ENCODE measurements at places on chromosomes 7 and 10. TPM values are rescaled to one million over a fixed set of nuclear protein-coding genes. Genes with fewer than 3 reads are reported as not detected.

DNA sequence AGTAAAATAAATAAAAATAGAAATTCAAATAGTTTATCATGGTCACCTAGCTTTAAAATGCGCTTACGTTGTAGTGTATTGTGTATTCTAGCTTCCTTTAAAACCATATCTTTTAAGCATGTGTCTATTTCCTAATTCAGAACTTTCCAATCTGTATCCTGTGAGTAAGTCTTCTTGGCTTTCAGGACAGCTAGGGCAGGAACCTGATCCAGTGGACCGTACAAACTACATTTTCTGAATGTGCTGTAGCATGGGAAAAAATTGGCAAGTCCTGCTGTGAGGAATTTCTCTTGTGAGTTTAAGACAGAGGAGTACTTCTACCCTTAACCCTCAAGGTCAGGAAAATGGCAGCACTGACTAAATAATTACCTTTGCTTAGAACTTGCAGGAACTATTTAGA, 12.1 kb downstream of the OPN1SW start:
- no peak for DNase-seq

GRCh38 chr7:82624337-82624736, 180.8 kb upstream of the CACNA2D1 start:
- DNase-seq, result no peak

The TMEM273 gene
- polyA plus RNA-seq, result 2.1 TPM

DNA sequence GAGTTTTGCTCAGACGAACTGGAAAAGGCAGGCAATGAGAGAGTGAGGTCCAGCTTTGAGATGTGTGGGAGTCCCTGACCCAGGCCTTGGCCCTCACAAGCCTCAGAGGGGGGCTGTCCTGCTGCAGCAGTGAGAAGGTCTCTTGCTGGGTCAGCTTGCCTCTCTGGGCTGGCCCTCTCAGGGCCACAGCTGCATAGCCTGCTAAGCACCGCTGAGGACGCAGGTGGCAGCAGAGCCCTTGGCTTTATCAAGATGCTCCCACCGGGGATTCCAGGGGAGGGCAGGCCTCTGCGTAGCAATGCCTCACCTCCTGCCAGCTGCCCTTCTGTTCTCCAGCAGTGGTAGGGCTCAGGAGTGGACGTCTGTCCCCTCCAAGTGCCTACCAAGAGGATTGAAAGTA, 128.7 kb downstream of the COBL start:
- peak; percentile 4 for DNase-seq

DNA sequence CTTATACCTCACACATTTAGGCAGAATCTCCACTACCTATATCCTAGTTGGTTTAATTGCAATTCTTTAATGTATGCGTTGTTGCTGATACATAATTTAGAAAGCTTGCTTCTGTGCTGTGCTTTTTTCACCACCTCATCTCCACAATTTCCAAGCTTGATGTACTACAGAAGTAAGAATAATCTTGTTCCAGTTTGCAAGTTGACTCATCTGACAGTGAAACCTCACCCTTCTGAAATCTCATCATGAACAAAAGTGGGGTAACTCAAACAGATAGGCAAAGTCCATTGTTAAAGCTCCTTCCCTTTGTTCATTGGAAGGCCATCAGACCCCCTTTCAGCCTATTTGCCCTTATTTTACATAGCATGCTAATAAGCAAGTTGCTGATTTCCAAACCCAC, 13.6 kb downstream of the EIF4EBP2 start:
- no peak for DNase-seq

The PILRA gene
- 4.4 TPM for polyA plus RNA-seq

The CCDC146 gene
- 24.8 TPM for polyA plus RNA-seq

DNA sequence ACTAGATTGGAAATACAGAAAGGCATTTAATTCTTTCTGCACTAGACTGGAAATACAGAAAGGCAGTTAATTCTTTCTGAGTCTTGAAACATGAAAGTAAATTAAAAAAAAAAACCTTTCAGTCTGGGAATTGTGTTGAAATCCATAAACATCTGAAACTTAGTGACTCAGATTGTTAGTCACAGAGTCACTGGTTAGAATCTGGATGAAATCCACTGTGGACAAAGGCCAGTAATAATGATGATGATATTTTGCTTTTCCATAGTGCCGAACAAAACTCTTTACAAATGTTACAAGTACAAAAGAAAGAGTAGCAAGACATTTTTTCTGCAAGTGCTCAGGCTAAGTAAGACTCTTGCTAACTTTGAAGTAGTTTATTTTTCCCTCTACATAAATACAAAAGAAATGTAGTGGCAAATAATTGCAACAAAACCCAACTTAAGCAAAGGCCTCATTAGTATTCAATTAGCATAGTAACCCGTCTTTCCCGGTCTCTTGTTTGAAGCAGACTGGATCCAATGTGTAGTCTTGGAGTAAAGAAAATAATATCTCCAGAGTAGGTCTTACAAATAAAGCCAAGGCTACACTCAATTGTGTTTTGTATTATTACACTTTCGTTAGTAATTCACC, 5.8 kb upstream of the PRTFDC1 start:
- no peak for DNase-seq

The SLC35G1 gene
- polyA plus RNA-seq, result 8.9 TPM

DNA sequence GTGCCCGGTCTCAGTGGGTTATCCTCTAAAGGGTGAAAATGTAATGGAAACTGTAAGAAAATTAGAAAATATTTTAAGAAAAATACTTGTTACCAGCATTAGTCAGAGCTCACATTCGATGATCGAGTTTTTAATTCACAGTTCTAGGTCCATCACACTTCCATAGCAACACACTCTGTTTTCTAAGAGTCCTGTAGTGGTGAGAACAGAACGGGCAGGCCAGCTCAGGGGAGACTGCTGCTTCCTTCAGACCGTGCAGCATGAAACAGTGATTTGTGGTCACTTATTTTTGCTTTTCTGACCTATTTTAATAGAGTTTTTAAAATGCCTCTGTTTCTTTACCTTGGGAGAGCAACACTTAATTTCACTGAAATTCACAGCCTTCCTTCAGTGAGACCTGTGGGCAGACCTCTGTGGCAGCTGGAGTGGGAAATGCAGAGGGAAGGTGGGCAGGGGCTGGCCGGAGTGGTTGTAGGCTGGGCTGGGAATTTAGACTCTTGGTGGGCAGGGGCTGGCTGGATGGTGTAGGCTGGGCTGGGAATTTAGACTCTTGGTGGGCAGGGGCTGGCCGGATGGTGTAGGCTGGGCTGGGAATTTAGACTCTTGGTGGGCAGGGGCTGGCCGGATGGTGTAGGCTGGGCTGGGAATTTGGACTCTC, 1.5 kb downstream of the SUN1 start:
- no peak for DNase-seq

The SH2B2 gene
- 2.6 TPM for polyA plus RNA-seq

The IL15RA gene
- polyA plus RNA-seq, result 1.8 TPM

The SLC18A3 gene
- polyA plus RNA-seq, result not detected

DNA sequence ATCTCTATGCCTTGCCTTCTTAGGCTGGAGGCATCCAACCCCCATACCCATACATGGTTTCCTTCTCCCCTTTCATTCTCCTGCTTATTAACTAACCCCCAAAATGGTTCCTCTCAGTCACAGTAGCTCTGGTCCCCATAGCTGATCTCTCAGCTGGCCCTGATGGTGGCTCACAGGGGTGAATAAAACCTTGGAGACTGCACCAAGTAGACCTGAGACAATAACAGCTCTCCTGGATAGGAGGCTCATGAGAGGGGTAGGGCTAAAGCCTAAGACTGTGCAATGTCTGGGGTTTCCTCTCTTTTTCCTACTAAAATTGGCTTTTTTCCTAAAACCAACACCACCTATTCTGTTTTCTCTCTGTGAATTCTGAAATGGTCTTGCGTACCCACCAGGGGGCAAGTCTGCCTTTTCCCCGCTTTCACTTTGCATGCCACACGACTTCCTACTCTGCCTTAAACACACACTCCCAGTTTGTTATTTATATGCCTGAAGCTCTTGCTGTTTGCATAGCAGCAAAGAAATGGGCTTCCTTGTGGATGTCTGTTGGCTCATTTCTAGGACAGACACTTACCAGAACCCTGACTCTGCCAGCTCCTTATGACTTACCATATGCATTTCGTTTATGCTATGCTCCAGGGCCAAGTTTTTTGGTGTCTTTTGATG, 18.4 kb upstream of the PON1 start:
- DNase-seq, result no peak

DNA sequence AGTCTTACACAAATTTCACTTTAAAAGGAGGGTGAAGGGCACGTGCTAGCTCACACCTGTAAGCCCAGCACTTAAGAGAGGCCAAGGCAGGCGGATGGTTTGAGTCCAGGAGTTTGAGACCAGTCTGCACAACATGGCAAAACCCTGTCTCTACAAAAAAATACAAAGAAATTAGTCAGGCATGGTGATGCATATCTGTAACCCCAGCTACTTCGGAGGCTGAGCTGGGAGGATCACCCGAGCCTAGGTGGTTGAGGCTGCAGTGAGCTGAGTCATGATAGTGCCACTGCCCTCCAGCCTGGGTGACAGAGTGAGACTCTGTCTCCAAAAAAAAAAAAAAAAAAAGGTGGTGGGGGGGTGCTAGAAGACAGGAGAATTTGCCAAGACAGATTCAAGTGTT, 237.3 kb upstream of the KLF14 start:
- no peak for DNase-seq

DNA sequence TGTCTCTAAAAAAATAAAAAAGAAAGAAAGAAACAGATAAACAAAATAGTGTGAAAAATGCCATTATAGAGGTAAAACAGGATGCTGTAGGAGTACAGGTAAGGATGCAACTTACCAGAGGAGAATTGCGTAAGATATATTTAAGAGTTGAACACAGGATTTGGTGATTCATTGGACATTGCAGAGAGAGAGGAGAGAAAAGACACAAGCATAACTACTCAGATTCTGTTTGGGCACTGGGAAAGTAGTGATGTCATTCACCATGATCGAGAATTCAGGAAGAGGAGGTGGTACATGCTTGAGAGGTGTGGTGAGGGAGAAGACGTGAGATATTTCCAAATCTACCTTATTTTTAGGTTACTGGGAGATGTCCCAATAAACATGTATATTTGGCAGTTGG, 97.6 kb downstream of the AASS start:
- DNase-seq, result no peak

GRCh38 chr10:10273661-10274060, 744.0 kb upstream of the CELF2 start:
- no peak for DNase-seq

The LIPF gene
- 0.18 TPM for polyA plus RNA-seq

DNA sequence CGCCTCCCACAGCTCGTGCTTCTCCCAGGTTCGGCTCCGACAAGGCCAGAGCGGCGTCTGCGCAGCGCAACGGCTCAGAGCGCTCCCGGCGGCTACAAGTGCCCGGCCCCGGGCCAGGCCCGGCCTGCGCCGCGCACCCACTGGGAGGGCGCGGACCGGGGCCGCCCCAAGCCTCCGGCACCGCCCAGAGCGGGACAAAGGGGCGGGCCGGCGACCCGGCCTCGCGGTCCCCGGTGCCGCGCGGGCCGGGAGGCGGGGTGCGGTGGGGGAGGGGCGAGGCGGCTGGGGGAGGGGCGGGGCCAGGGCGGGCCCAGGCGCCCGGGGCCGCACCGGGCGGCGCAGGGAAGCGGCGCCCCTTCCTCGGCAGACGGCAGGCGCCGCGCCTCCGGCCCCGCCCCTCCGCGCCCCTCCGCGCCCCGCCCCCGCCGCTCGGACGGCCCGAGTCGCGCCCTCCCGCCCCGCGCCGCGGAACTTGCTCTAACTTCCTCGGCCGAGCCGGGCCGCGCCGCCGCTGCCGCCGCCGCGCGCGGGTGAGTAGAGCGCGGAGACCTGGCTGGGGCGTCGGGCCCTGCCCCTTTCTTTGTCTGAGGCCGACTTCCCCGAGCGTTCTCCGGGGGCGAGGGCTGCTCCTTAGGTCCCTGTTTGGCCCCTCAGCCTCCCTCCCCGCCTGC, at the start of gene TSPAN14:
TSS of gene TSPAN14 (plus strand) at position 469 of the 671 bp plus-strand sequence. CDS start 34,924 bp downstream, outside the sequence.
- DNase-seq, result peak; percentile 53

DNA sequence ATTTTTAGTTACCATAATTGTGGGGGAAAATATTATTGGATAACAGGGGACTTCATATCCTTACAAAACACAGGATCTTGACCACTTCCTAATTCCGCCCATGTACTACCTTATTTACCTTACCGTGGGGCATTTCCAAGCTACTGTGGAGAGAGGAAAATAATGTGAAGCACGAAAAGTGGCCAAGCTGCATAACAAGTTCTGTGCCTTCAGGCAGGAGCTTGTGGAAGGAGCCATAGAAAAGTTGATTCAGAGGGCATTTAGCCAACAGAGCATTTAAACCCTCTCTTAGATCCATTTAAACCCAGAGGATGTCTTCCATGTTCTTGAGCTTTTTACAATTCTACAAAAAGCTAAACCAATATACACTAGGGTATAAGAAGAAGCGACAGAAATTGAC, 41.6 kb downstream of the DNAJB9 start:
- no peak for DNase-seq

DNA sequence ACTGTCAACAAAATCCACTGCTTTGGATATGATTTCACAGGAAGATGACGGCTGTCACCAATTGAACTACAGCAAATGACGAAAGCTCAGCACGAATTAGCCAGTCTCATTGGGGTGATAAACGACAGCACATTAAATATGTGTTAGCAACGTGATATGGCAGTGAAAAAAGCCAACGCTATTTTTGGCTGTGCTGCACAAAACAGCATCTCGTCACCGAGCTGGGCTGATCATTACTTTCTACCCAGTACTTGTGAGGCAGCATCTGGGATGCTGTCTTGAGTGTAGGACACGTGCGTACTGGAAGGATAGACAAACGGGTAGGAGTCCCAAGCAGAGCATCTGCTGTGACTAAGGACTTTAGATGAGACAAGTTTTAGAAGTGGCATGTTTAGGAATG, 138.3 kb downstream of the EXOC4 start:
- DNase-seq, result no peak

The NAT16 gene
- not detected for polyA plus RNA-seq

GRCh38 chr10:99733366-99733765, 1.3 kb downstream of the CUTC start:
- DNase-seq, result no peak

DNA sequence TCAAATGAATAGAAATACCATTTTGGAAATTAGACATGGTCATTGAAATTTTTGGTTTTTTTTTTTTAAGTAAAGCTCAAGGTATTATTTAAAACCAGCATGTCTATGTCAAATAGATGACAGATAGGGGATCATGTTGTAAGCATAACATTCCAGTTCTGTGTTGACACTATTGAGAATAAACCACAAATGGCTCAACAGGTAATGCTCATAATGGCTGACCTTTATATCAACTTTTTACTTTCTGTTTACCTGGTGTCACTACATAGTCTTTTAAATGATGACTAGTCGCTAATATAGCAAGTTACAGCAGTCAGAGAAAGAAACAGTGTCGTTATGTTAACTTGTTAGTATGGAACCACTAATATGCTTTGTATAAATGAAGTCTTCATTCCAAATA, 616.0 kb downstream of the GATA3 start:
- no peak for DNase-seq

DNA sequence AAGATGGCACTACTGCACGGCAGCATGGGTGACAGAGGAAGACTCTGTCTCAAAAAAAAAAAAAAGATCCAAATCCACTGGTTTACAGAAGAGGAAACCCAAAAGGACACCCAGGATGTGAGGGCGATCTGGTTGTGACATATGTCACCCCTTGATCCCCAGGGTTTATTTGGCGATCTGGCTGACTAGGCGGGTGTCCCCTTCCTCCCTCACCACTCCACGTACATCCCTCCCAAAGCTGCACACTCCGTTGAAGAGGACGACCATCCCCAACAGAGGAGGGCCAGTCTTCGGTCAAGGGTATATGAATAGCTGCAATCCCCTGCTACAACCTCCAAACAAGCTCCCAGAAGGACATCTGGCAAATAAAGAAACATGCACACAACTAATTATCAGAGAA, 111.6 kb downstream of the HTR5A start:
- no peak for DNase-seq

GRCh38 chr10:5413012-5413938, 918 bp downstream of the NET1 start:
- no peak for DNase-seq

GRCh38 chr10:80204677-80205476, 460 bp downstream of the ANXA11 start:
- no peak for DNase-seq

The SPDYE18 gene
- polyA plus RNA-seq, result 0.75 TPM

The ZWINT gene
- 53.4 TPM for polyA plus RNA-seq

Data from right renal pelvis (tissue), 4 donors.